BJ (cell line): ENCODE measurements at places on chromosomes 13 and 19.

GRCh38 chr19:2962018-2962670, 15.2 kb upstream of the TLE6 start:
- DNase-seq = peak; percentile 37

DNA sequence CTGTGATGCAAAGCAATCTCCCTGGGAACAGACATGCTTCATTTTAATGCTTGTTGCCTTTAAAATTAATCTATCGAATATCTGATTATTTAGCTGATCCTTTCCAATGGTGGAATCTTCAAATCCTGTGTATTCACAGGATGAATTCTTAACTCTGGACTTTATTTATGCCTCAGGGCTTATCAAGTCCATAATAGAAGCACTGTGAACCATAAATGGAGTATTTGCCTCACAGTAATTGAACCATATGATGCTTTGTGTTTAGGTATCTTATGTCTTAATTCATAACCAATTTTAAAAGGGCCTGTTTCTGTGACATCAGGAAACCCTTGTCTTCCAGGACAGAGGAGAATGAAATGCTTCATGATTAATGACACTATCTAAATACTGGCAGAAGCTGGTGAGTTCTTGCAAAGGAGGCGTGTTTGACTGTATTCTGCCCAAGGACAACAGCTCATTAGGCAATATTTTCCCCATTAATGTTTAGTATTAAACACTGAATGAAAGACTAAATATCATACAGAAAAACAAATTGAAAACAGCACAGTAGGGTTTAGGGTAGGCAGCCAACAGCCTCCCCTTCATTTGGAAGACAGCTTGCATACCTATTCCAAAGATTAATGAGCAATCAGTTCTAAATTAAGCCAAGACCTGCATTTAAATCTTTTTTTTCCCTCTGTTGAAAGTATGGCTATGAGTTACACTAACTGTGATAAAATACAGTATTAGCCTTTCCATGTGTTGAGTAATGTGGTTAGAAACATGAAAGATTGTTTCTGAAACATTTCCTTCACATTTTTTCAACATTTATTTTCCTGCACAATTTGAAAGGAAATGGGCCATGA, 709.4 kb downstream of the PCDH9 start:
- DNase-seq = no peak

GRCh38 chr19:53898636-53899341, 10.3 kb upstream of the CACNG7 start:
- DNase-seq = no peak

DNA sequence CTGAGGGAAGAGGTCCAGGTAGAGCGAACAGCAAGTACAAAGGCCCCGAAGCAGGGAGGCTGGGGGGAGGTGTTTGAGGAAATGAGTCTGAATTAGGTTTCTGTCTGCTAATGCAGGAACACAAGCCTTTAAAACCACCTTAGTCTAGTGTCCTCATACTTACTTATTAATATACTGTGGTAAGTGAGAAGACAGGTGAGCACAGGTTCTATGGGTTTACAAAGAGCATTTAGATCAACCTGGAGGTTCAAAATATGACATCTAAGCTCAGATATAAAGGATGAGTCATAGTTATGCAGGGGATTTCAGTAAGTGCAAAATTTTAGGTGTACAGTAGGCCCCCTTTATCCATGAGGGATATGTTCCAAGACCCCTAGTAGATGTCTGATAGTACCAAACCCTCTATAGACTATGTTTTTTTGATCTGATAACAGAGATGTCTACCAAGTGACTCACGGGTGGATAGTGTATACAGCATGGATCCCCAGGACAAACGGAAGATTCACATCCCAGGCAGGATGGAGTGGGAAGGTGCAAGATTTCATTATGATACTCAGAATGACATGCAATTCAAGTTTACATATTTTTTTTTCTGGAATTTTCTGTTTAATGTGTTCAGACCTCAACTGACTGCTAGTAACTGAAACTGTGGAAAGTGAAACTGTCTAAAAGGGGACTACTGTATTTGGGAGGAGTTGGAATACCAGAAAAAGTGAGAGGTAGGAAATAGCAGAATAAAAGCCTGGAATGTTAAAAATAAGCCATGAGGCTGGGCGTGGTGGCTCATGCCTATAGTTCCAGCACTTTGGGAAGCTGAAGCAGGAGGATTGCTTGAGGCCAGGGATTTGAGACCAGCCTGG, 18.2 kb upstream of the MED4 start:
- DNase-seq = no peak

- no peak for DNase-seq
Measured at GRCh38 chr13:21014139-21014501, 47.3 kb downstream of the LATS2 start.

GRCh38 chr13:35086667-35087066, 144.6 kb downstream of the NBEA start:
- DNase-seq = no peak

DNA sequence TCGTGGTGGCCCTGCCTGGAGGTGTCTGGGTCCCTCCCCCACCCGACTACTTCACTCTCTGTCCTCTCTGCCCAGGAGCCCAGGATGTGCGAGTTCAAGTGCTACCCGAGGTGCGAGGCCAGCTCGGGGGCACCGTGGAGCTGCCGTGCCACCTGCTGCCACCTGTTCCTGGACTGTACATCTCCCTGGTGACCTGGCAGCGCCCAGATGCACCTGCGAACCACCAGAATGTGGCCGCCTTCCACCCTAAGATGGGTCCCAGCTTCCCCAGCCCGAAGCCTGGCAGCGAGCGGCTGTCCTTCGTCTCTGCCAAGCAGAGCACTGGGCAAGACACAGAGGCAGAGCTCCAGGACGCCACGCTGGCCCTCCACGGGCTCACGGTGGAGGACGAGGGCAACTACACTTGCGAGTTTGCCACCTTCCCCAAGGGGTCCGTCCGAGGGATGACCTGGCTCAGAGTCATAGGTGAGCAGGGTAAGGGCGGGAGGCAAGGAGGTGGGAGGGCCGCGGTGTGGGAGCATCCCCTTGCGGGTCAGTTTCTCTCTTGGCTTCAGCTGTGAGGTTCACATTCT, 19.2 kb downstream of the NECTIN2 start:
- DNase-seq = no peak

DNA sequence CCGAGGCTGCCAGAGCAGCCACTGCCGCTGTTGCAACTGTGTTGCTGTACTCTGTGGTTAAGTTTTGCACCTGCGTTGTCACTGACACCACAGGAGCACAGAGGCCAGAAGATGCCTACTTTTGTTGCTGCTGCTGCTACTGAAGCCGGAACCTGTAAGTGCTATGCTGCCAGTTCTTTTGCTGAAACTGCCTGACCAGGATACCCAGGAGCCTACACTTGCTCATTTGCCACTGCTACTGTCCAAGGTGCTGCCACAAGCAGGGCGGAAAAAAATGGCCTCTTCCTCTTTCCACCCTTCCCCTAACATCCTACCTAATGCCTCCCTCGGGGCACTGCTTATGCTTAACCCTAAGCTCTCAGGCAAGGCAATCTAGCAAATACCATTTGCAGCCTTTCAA, 29.0 kb upstream of the NBEA start:
- no peak for DNase-seq

- no peak for DNase-seq
Measured at GRCh38 chr13:50550151-50550550, 293.3 kb downstream of the DLEU7 start.

DNA sequence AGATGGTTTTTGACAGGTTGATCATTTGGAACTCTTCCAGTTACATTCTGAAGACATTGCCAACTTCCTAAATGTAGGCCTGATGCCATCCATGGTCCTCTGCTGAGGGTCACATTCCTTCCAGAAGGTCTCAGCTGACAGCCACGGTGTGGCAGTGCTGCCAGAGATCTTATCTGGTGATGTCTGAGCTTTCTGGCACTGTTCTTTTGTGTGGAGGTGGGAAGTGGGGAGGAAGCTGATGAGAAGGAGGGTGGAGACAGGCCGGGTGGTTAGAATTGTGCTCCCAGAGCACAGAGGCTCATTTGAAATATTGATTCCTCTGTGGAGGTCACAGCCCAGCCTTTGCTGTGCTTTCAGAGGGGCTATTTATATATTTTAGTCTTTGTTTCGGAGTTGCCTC, 16.1 kb upstream of the MTIF3 start:
- no peak for DNase-seq

DNA sequence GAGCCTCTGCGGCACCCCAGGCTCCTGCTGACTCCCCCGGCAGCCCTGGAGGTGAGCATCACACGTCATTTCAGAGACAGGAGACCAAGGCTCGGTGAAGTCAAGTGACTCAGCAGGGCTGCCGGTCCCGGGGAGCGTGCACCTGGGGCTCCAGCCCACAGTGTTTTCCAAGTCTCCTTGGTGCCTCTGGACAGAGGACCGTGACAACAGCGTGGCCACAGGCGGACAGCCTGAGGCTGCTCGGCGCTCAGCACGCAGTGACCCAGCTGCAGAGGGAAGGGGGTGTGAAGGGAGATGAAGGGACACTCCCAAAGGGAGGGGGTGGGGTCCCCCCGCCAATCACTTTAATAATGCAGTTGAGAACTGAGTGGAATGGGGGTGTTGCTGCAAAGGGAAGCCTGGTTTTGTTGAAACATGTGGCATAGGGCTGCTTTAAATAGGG, 17.5 kb upstream of the ASPDH start:
- DNase-seq = no peak

- DNase-seq = no peak
Measured at GRCh38 chr19:54481326-54481930, 8.3 kb upstream of the CDC42EP5 start.

DNA sequence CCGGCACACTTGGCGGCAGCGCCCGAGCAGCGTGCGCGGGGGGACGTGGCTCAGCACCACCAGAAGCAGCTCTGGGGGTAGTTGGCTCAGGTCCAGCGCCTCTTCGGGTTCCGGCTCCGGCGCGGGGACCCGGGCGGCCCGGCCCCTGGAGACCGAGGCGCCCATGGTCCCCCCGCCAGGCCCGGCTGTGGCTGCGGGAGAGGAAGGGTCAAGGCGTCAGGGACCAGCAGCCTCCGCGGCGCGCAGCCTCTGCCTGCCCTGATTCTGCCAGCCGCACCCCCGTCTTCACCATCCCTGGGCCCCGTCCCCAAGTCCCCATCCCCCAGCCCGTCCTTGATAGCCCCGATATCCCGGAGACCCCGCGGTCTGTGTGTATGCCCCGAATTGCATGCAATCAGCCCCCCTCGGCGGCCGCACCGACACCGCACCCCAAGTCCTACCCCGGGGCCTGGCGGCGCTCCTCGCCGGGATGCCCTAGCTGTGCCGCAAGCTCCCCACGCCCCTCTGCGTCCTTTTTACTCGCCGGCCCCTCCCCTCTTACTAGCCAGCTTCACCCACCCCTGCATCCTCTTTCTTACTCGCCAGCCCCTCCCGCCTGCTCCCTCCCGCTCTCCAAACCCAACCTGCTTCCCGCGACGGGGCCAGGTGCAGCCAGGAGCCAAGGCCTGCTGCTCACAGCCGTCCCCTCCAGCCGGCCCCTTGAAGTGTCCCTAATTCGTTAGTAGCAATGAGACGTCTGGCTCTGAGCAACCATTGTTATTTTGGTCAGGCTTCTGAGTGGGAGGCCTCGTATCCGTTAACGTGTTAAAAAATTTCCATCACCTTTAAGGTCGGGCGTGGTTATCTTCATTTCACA, at the start of gene FBXO27:
Gene FBXO27 (minus strand): TSS at position 487 of the 856 bp plus-strand sequence. CDS start 322 bp downstream, at position 165.
- DNase-seq = no peak

- no peak for DNase-seq
Measured at GRCh38 chr13:50714891-50715290, 128.6 kb downstream of the DLEU7 start.

GRCh38 chr13:29515372-29515771, 80.1 kb downstream of the SLC7A1 start:
- DNase-seq = no peak

- no peak for DNase-seq
Measured at GRCh38 chr19:9166846-9167245, 11.9 kb upstream of the OR7D2 start.

DNA sequence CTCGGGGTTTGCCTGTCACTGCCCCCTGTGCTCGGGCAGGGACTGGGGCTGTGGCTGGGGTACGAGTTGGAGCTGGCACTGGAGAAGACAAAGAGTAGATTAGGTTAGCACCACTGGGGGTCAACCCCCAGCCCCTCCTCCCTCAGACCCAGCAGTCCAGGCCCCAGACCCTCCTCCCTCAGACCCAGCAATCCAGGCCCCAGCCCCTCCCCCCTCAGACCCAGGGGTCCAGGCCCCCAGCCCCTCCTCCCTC, 19.1 kb downstream of the ZNF575 start:
- DNase-seq = no peak

DNA sequence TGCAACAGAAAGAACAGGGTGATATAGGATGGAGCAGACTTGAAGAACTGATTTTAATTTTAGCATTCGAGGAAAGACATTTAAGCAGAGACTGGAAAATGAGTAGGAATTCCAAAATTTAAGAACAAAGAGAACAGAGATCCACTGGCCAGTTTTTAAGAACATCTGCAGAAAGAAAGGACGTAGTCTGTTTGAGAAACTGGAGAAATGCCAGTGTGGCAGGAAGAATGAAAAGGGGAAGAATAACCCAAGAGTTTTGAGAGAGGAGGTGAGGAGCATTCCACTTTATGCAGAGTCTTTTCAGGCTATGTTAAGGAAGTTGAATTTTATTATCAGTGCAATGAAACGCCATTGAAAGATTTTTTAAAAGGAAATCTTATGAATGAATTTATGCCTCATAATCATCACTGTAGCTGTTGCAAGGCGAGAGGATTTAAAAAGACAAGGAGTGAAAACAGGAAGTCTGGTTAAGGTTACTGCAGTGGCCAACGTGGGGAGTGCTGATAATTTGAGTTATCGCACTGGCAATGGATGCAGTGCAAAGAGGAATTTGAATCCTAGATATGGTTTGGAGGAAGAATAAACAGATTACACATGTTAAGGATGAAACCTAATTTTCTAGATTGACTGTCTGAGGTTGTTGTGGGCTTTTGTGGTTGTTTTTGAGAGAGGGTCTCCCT, 253.8 kb downstream of the DACH1 start:
- DNase-seq = no peak

GRCh38 chr19:46426035-46426505, 2.7 kb downstream of the PNMA8C start:
- DNase-seq = no peak

GRCh38 chr13:26386026-26386425, 132.1 kb downstream of the CDK8 start:
- no peak for DNase-seq

DNA sequence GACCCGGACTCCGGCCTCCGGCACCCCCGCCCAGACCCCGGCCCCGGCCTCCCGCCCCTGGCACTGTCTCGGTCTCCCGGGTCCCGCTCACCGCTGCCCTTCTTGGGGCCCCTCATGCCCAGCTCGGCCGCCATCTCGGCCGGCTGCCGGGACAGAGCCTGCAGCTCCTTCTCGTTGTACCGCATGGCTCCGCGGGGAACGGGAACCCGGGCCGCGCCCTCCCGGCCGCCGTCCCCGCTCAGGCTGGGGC, 140 bp downstream of the PLEKHJ1 start:
- no peak for DNase-seq

- no peak for DNase-seq
Measured at GRCh38 chr13:46367617-46368327, 19.3 kb downstream of the RUBCNL start.
